ENCODE measurements at places on chromosomes 5 and 9. TPM values are rescaled to one million over a fixed set of nuclear protein-coding genes. Genes with fewer than 3 reads are reported as not detected.

DNA sequence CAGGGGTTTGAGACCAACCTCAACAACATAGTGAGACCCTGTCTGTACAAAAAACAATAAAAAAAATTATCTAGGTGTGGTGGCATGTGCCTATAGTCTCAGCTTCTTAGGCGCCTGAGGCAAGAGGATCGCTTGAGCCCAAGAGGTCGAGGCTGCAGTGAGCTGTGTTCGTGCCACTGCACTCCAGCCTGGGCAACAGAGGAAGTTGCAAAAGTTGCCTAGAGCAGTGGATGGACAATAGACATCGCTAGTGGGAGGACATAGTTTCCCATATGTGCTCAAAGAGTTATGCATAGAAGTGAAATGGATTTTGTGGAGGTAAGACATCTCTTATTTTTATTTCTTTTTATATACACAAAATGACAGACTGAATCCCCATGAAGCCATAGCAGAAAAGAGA is 19.0 kb downstream of the HNRNPK start:
- no peaks in the 10 kb centered on the region for H3K27me3 ChIP-seq
- H3K36me3 ChIP-seq: peaks cover 3% of the 10 kb centered on the region
- DNase-seq: no peak
- H3K4me1 ChIP-seq: peaks cover 32% of the 10 kb centered on the region
- H3K4me3 ChIP-seq: no peak overlapping the region

- H3K4me1 ChIP-seq: peaks cover 22% of the 10 kb centered on the region
- peaks cover 77% of the 10 kb centered on the region for H3K27me3 ChIP-seq
- no peaks in the 10 kb centered on the region for H3K36me3 ChIP-seq
- H3K4me3 ChIP-seq: no peak overlapping the region
- no peak for DNase-seq
Observed at GRCh38 chr9:96242811-96243210, 59.2 kb downstream of the HSD17B3 start.

GRCh38 chr9:14868772-14869583 is 41.2 kb downstream of the FREM1 start:
- no peaks in the 10 kb centered on the region for H3K27me3 ChIP-seq
- no peak overlapping the region for H3K4me3 ChIP-seq
- no peak for DNase-seq
- H3K36me3 ChIP-seq: no peaks in the 10 kb centered on the region
- H3K4me1 ChIP-seq: no peaks in the 10 kb centered on the region

DNA sequence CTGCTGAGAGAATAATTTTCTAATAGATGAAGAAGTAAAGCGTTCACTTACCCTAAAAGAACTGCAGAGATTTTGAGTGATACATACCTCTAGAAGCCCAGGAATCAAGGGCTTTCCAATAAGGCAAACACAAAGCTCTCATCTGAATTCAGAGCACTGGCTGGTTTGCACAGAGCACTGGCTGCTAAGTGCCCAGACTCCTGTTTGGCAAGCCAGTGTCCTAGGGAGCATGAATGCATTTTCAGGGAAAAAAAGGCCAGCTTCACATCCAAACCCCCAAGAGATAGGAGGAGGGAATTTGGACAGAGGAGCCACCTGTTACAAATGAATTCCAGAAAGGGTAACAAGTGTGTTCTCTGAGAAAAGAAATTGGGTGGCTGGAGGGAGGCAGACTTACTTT is 65.3 kb downstream of the ARSB start:
- DNase-seq: no peak
- H3K36me3 ChIP-seq: peaks cover 2% of the 10 kb centered on the region
- no peak overlapping the region for H3K27ac ChIP-seq
- no peaks in the 10 kb centered on the region for H3K27me3 ChIP-seq
- H3K4me1 ChIP-seq: no peaks in the 10 kb centered on the region

DNA sequence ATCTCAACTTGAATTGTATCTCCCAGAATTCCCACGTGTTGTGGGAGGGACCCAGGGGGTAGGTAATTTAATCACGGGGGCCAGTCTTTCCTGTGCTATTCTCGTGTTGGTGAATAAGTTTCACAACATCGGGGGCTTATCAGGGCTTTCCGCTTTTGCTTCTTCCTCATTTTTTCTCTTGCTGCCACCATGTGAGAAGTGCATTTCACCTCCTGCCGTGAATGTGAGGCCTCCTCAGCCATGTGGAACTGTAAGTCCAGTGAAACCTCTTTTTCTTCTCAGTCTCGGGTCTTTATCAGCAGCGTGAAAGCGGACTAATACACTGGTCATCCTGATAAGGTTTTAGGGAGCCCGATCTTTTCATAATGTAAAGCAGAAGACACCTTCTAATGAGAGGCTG is 687.0 kb upstream of the FTMT start:
- H3K36me3 ChIP-seq: no peaks in the 10 kb centered on the region
- no peak overlapping the region for H3K4me3 ChIP-seq
- no peak overlapping the region for H3K27ac ChIP-seq
- no peak for DNase-seq
- no peaks in the 10 kb centered on the region for H3K27me3 ChIP-seq

DNA sequence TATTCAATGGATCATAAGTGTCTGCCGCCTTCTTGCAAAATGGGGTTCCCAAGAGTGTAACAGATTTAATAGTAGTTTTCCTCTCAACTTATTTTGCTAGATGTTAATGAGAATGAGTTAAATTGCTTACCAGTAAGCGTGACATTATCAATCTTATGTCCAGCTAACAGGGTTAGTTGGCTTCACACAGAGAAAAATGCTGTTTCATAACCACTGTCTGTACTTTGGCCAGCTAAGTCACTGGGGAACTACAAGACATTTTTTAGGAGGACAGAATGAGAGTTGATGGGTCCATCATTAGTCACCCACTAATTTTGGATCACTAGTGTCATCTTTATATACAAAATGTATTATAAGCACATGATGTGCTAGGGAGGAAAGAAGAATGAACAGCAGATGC is 1.4 kb downstream of the CDC37L1 start:
- H3K27ac ChIP-seq: no peak overlapping the region
- H3K4me1 ChIP-seq: peaks cover 19% of the 10 kb centered on the region
- peaks cover 4% of the 10 kb centered on the region for H3K36me3 ChIP-seq
- H3K4me3 ChIP-seq: no peak overlapping the region
- no peaks in the 10 kb centered on the region for H3K27me3 ChIP-seq

- no peak overlapping the region for H3K4me3 ChIP-seq
- H3K4me1 ChIP-seq: no peaks in the 10 kb centered on the region
- DNase-seq: no peak
- no peak overlapping the region for H3K27ac ChIP-seq
- H3K36me3 ChIP-seq: no peaks in the 10 kb centered on the region
Observed at GRCh38 chr9:75669721-75670120, 220.8 kb upstream of the PCSK5 start.

GRCh38 chr9:113906411-113907110 is 30.5 kb downstream of the ZNF618 start:
- H3K36me3 ChIP-seq: no peaks in the 10 kb centered on the region
- no peaks in the 10 kb centered on the region for H3K27me3 ChIP-seq
- no peak for DNase-seq
- no peak overlapping the region for H3K27ac ChIP-seq
- no peak overlapping the region for H3K4me3 ChIP-seq

GRCh38 chr5:93250424-93250823 is 330.6 kb downstream of the NR2F1-AS1 start:
- no peak overlapping the region for H3K4me3 ChIP-seq
- no peaks in the 10 kb centered on the region for H3K36me3 ChIP-seq
- H3K27me3 ChIP-seq: no peaks in the 10 kb centered on the region
- H3K27ac ChIP-seq: no peak overlapping the region

DNA sequence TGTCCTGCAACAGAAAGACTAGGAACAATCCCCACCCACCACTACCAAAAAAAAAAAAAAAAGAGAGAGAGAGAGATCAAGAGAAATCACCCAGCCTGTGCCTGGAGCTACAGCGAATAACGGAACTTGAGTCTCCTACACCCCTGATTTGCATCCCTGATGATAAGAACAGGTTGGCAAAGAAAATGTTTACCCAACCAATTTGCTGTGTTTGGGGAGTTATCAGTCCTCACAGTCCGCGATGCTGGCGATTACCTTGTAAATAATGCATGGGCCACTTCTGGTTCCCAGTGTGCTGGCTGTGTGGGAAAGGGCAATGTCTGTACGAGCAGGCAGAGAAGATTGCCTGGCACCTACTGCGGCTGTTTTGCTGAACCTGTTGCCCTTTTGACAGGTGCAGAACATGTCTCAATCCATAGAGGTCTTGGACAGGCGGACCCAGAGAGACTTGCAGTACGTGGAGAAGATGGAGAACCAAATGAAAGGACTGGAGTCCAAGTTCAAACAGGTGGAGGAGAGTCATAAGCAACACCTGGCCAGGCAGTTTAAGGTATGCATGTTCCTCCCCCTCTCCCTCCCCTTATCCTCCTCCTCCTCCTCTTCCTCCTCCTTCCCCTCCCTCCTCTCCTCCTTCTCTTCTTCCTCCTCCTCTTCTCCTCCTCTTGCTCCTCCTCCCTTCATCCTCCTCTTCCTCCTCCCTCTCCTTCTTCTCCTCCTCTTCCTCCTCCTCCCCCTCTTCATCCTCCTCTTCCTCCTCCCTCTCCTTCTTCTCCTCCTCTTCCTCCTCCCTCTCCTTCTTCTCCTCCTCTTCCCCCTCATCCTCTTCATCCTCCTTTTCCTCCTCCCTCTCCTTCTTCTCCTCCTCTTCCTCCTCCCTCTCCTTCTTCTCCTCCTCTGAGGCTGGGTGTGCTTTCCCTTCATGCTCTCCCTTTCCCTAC is 8.3 kb downstream of the OLFM1 start:
- peaks cover 22% of the 10 kb centered on the region for H3K27me3 ChIP-seq
- no peak overlapping the region for H3K27ac ChIP-seq
- no peaks in the 10 kb centered on the region for H3K4me1 ChIP-seq
- no peaks in the 10 kb centered on the region for H3K36me3 ChIP-seq
- no peak for DNase-seq

The TMEM141 gene
- 20.9 TPM for total RNA-seq

The GADD45G gene
- total RNA-seq: 6.0 TPM

The CRHBP gene
- 0.67 TPM for total RNA-seq

The FBP2 gene
- total RNA-seq: not detected

The C9 gene
- total RNA-seq: not detected

Measured in activated T-cell treated with anti-CD3 and anti-CD28 coated beads, Interleukin-2, amount 50 U/mL, for 72 hours (primary cell).